ENCODE measurements at places on chromosomes 16 and 17. TPM values are rescaled to one million over a fixed set of nuclear protein-coding genes. Genes with fewer than 3 reads are reported as not detected.
A peak's percentile ranks its signal among the peaks of the same experiment; 100 is the strongest.

GRCh38 chr17:43917016-43917347 is 9.6 kb upstream of the MPP2 start:
- H3K27me3 ChIP-seq, result no peaks in the 10 kb centered on the region
- no peak for DNase-seq
- H3K4me1 ChIP-seq, result peaks cover 13% of the 10 kb centered on the region
- H3K4me3 ChIP-seq, result peak overlapping the region; percentile 40
- H3K27ac ChIP-seq, result no peak overlapping the region

DNA sequence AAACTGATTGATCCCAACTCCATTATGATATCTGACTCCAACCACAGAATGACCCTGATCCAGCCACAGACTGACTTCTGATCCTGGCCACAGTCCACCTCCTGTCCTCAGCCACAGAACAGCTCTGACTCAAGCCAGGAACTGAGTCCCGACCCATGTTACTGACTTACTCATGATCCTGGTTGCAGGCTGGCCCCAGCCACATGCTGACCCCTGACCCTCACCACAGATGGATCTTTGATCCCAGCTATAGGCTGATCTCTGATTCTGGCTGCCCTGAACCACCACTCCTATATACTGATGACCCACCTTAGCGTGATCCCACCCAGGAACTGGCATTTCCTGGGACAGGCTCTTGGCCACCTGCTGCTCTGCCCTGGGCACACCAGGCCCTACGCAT is 32.2 kb upstream of the IL21R start:
- no peak overlapping the region for H3K27ac ChIP-seq
- no peaks in the 10 kb centered on the region for H3K27me3 ChIP-seq
- DNase-seq, result no peak
- no peaks in the 10 kb centered on the region for H3K36me3 ChIP-seq
- no peak overlapping the region for H3K4me3 ChIP-seq

Gene SLC5A11
- not detected for total RNA-seq

DNA sequence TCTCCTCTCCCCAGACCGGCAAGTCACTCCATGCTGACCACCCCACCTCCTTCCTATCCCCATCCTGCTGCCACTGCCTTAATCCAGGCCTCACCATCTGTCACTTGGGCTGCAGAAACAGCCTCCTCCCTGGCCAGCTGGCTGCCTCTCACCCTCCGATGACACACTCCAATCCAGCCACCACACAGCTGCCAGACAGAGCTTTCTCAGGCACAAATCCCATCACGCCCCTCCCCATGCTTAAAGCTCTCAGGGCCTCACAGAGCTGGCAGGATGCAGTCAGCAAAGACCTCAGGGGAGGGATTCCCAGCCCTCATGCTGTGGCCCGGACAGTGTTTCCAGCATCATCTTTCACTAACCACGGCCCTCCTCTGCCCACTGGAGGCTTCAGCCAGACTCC is 13.7 kb downstream of the CAMKK1 start:
- H3K27me3 ChIP-seq, result no peaks in the 10 kb centered on the region
- DNase-seq, result no peak
- H3K4me3 ChIP-seq, result no peak overlapping the region
- H3K36me3 ChIP-seq, result peaks cover 6% of the 10 kb centered on the region
- H3K4me1 ChIP-seq, result peaks cover 14% of the 10 kb centered on the region
- no peak overlapping the region for H3K27ac ChIP-seq

DNA sequence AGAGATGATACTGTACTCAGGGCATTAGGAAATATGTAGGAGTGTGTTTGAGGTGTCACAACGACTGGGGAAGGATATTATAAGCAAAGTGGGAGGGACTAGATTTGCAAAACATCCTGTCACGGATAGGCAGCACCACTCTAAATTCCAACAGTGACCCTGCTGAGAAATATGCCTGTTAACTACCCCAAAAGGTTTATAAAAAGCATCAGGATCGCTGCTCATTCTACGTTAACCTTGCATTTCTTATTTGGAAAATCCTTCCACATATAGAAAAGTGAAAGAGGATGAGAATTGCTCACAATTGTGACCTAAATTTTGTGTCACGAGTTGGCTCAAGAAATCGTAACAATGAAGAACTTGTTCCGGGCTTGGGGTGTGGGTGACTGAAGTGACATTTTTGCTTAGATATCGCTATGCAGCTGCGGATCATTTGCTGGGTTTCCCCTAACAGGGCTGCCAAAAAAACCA is 51.6 kb downstream of the N4BP1 start:
- peaks cover 92% of the 10 kb centered on the region for H3K4me1 ChIP-seq
- no peaks in the 10 kb centered on the region for H3K27me3 ChIP-seq
- no peaks in the 10 kb centered on the region for H3K36me3 ChIP-seq
- DNase-seq, result no peak
- peak overlapping the region; percentile 28 for H3K27ac ChIP-seq

Gene AANAT
- not detected for total RNA-seq

- H3K4me1 ChIP-seq, result peaks cover 9% of the 10 kb centered on the region
- no peaks in the 10 kb centered on the region for H3K27me3 ChIP-seq
- no peak overlapping the region for H3K27ac ChIP-seq
- no peak overlapping the region for H3K4me3 ChIP-seq
- peaks cover 51% of the 10 kb centered on the region for H3K36me3 ChIP-seq
Observed at GRCh38 chr16:1620391-1620790, 8.2 kb downstream of the CRAMP1 start.

DNA sequence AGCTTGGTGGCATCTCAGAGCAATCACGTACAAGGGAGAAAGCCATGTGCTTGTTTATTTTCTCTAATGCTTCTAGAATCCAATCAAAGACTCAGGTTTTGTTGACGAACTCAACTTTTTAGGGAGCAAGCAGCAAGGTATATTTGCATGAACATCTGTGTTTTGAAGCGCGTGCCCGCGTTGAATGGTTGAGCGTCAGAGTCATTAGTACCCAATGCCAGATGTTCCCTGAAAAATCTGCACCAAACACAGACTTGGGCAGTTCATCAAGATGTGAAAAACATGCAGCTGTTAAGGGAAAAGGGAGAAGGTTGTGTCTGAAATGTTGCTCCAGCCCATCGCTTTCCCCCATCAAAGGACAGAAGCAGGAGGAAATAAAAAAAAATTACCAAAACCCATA is 170.4 kb downstream of the SNX29 start:
- H3K27ac ChIP-seq, result no peak overlapping the region
- H3K4me1 ChIP-seq, result no peaks in the 10 kb centered on the region
- no peaks in the 10 kb centered on the region for H3K36me3 ChIP-seq
- H3K4me3 ChIP-seq, result no peak overlapping the region

DNA sequence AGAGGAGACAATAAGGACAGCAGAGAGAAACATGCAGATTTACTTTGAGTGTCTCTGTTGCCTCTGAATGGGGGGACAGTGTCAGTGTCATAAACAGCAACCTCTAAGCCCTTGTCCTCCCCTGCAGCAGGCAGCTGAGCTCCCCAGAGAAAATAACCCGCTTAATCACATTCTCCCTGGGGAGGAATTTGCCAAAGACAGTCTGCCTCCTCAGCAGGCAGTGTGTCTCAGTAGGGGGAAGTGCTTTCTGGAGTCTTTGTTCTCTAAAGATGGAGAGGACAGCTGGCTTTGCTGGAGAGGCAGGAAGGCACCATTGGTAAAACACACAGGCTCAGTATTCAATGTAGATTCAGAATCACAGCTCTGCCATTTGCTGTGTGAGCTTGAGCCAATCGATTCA is 16.1 kb downstream of the TEKT5 start:
- H3K36me3 ChIP-seq, result no peaks in the 10 kb centered on the region

DNA sequence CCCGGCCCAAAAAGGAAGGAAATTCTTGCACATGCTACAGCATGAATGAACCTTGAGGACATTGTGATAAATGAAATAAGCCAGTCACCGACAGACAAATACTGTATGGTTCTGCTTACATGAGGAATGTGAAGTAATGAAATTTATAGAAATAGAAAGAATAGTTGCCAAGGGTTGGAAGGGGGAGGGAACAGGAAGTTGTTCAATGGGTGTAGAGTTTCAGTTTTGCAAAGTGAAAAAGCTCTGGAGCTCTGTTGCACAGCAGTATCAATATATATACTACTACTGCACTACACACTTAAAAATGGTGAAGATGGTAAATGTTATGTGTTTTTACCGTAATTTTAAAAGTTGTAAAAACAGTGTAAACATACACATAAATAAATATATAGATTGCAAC is 43.7 kb downstream of the PKD1L3 start:
- no peak overlapping the region for H3K27ac ChIP-seq

Gene CPNE7
- 1.7 TPM for total RNA-seq

Gene SOX8
- total RNA-seq, result 4.6 TPM

DNA sequence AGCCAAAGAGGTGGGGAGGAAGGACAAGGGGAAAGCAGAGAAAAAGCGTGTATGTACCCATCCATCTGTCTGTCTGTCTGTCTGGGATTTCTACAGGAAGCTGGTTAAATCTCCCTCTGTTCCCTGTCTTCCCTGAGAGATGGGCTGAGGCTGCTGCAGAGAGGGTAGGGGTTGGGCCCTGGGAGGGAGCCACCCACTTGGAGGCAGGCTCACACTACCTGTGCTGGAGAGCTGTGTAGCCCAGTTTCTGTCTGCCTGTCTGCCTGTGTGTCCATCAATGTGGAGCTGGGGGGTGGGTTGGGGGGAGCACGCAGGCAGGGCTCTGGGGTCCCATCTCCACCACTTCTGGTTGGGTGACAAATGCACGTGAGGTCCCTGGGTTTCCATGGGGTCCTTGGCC is 18.6 kb upstream of the C17orf113 start:
- H3K36me3 ChIP-seq, result no peaks in the 10 kb centered on the region
- peaks cover 12% of the 10 kb centered on the region for H3K4me1 ChIP-seq
- H3K27me3 ChIP-seq, result peaks cover 29% of the 10 kb centered on the region
- no peak overlapping the region for H3K27ac ChIP-seq

DNA sequence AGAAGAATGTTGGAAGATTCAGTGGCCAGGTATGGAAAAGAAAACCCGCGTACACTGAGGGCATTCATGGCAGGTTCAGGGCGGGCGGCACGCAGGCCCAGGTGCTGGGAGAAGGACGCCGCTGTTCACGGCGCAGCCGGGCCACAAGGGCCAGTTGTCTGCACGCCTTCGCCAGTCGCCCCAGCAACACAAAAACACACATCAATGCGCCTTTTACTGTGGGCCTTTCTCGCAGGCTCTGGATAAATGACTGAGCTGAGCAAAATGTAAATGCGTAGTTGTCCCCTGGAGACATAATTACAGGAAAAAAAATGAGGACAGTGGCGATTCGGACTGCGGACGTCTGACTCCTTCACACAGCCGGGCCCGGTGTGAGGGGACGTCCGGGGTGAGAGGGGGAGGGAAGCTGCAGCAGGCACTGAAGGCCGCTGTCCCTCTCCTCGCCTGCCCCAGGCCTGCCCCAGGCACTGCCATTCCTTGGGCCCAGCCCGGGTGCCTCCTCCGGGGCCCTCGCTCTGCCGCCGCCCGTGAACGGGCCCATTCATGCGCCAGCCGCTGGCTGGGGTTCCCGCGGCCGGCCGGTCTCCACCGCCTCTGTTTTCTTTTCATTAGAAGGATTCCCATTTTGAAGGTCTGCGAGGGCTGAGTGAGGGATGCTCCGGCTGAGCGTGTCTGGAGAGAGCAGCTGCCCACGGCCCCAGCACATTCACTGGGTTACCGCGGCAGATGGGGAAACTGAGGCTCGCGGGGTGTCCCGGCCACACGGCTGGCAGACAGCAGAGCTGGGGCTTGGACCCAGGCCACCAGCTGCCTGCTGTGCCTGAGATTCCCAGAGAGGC is 6.5 kb upstream of the ZNF469 start:
- no peaks in the 10 kb centered on the region for H3K27me3 ChIP-seq
- DNase-seq, result no peak
- no peak overlapping the region for H3K4me3 ChIP-seq
- H3K4me1 ChIP-seq, result peaks cover 18% of the 10 kb centered on the region

DNA sequence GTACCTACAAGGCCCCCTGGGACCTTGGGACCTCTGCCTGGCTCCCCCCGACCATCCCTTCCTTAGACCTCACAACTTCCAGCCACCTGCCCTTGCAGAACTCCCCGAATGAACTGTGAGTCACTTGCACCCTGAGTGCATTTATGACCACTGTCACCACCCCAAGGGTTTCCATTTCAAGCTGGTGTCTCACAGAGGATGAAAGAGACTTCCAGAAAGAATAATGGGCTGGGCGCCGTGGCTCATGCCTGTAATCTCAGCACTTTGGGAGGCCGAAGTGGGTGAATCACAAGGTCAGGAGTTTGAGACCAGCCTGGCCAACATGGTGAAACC is 124.5 kb upstream of the CIBAR2 start:
- H3K27me3 ChIP-seq, result no peaks in the 10 kb centered on the region
- H3K4me1 ChIP-seq, result peaks cover 76% of the 10 kb centered on the region
- peak overlapping the region; percentile 82 for H3K27ac ChIP-seq
- no peak overlapping the region for H3K4me3 ChIP-seq
- H3K36me3 ChIP-seq, result no peaks in the 10 kb centered on the region
- no peak for DNase-seq

GRCh38 chr16:85461814-85462713 is 151.1 kb upstream of the GSE1 start:
- peak overlapping the region; percentile 38 for H3K27ac ChIP-seq
- peak overlapping the region; percentile 51 for H3K4me3 ChIP-seq
- no peaks in the 10 kb centered on the region for H3K36me3 ChIP-seq
- H3K4me1 ChIP-seq, result peaks cover 65% of the 10 kb centered on the region
- peaks cover 12% of the 10 kb centered on the region for H3K27me3 ChIP-seq

GRCh38 chr17:50916026-50916707 is 50.0 kb upstream of the TOB1 start:
- no peaks in the 10 kb centered on the region for H3K27me3 ChIP-seq
- H3K4me3 ChIP-seq, result no peak overlapping the region
- H3K4me1 ChIP-seq, result peaks cover 26% of the 10 kb centered on the region

GRCh38 chr16:27841061-27841801 is 222.3 kb downstream of the GSG1L start:
- no peak for DNase-seq
- H3K4me1 ChIP-seq, result no peaks in the 10 kb centered on the region
- H3K4me3 ChIP-seq, result no peak overlapping the region

Data from esophagus muscularis mucosa (tissue), 4 donors.